Inflammatory macrophage (primary cell): ENCODE measurements at places on chromosomes 12 and 14.
A peak's percentile ranks its signal among the peaks of the same experiment; 100 is the strongest.

- DNase-seq, result no peak
These were observed 189.7 kb upstream of the TBX3 start for GRCh38 chr12:114873656-114874055.

DNA sequence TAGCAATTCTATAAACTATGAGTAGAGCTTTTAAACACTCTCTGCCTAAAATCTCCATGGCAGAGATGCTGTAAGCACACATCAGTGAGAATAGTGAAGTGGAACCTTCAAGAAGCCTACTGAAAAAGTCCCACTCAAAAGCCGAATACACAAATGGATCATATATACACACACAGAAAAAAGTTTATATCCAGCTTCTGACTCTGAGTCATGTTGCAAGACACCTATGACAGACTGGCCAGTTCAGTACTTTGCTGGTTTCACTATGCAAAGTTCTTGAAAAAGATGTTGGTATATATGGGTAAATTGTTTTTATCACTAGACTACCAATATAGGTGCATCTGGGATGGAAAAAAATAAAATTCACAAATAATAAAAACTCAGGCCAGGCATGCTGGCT lies 126.1 kb downstream of the KCNK10 start:
- no peak for DNase-seq

DNA sequence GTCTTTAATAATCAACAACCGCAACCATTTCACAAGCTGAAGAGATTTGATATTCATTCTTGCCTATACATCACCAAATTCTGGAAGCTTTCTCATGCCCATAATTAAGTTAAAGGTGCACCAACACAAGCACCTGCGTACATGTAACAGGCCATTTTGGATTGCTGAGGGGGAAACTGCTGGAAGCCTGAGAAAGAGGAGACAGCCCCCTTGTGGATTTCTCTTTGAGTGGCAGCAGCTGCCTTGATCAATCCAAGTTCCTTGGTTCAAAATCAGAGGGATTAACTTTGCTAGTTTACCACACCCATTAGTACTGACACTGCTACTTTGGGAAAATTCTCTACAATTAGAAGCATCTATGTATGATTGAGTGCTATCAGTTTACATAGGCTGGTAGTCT lies 321.1 kb downstream of the NOVA1 start:
- DNase-seq, result no peak

- DNase-seq, result no peak
These were observed 102.6 kb downstream of the NTN4 start for GRCh38 chr12:95687937-95688336.

DNA sequence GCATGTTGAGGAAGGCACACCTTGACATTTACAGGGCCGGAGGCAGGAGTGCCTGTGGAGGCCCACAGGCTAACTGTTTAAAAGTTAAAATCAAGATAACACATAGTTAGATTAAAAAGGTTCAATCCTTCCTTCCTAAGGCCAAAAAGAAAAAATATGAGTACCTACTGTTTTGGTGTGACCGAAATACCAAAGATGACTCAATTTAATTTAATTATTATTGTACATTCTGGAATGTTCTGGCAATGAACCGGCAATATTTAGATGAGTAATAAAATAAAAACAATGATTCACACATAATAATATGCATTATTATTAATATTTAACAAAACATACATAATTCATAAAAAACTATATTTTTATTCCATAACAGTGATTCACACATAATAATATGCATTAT lies 136.8 kb upstream of the NTF3 start:
- no peak for DNase-seq

DNA sequence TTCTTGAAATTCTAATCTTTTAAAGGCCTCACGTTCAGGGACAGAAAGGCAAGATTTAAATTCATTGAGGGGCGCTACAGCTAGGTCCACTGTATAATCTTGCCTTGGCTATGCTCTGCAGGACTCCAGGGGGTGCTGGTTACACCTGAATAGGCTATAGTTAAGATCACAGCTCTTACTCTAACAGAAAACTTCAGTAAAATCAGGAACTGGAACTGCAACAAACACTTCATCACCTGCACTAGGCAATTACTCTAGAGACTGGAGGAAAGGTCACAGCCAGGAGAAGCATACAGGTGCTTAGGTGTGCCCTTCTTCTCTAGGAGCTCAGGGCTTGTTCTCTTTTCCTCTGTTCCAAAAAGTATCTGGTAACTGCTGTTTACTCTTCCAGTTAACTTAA lies 20.9 kb downstream of the SLCO1C1 start:
- DNase-seq, result no peak

GRCh38 chr12:97148941-97149559 lies 242.0 kb downstream of the NEDD1 start:
- DNase-seq, result peak; percentile 70

DNA sequence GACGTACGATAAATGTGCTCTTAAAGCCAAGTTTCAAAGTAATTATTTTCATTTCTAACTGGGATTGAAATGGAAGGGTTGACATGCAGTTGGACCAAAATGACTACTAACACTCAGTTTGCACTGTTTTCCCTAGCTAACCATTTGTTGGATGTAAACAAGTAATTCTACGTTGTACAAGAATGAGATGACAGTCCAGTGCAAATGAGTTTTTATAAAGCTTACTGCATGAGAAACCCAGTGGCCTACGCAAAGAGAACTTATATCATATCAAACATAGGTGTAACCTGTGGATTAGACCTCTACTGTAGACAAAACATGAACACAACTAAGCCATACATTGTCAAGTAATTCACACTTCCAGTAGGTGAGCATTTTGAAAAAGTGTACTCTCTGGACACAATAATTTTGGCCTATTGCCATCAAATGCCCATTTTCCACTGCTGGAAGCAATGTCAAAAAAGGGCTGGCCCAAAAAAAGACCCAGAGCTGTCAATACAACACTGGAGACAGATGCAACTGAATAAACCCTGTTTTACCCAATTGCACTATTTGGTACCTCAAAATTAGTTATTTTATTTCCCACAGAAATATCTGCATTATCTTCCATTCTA lies 12.8 kb downstream of the SLC38A2 start:
- DNase-seq, result no peak

GRCh38 chr12:33614630-33615029 lies 175.0 kb upstream of the SYT10 start:
- DNase-seq, result no peak

GRCh38 chr12:65672441-65672840 lies 151.8 kb upstream of the HMGA2 start:
- no peak for DNase-seq

GRCh38 chr12:46509135-46509534 lies 136.6 kb upstream of the SLC38A2 start:
- DNase-seq, result no peak

GRCh38 chr12:96070670-96071279 lies 35.4 kb upstream of the LTA4H start:
- no peak for DNase-seq

GRCh38 chr14:99073431-99073830 lies 198.6 kb downstream of the BCL11B start:
- no peak for DNase-seq

DNA sequence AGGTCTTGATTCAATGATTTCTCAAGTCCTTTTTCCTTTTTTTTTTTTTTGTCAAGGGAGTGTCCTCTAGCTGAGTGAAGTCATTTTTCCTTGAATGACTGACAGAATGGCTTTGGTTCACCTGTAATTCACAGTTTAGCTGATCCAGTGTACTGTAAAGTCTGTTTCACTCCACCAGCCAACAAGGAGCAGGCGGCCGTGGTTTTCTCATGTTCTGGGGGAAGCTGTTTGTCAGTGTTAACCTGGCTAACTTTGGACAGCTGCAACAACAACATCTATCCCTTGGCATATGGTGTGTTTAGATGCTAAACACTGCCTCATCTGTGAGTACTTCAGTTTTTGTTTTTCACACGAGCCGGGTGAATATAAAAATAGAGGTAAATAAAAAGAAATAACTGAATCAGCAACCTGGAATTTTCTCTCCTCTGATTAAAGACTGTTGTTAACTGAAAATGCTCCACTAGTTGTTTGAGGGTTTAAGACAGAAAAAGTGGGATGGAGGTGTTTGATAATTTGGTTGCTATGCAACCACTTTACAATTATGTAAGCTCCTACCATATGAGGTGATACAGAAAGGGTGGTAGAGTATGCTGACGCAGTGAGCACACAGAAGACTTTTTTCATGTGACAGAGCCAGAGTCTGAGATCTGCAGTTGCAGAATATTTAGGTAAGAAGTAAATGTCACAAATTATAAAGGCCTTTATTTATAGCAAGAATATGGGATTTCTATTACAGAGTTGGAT lies 50.3 kb upstream of the SLC2A13 start:
- DNase-seq, result no peak

DNA sequence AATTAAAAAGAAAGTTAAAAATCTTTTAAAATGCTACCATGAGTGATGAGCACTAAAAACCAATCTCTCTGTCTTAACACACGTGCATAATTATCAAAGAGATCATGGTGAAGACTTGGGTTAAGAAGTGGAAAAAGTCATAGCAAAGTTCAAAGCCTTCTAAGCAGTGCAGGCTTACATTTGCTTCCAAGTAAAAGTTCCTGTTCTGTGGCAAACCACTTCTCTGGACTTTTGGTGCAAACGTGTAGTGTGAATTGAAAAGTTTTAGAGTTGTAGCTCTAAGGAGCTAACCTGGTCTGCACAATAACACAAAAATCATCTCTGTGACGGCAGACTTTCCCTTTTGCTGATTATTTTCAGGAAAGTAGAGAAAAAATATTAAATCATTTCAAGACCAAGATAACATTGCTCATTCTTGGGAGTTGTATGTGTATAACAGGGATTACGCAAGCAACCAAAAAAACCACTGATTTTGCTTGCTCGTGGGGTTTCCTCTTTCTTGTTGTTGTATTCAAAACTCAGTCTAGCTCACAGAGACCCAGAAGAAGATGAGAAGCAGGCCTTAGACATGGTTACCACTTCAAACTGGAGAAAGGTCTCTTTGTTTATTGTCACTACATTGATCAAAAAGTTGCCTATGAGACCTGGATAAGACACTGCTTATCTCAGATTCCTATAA lies 2.3 kb upstream of the GLIPR1 start:
- peak; percentile 90 for DNase-seq
